ENCODE measurements at places on chromosomes 4 and X.

DNA sequence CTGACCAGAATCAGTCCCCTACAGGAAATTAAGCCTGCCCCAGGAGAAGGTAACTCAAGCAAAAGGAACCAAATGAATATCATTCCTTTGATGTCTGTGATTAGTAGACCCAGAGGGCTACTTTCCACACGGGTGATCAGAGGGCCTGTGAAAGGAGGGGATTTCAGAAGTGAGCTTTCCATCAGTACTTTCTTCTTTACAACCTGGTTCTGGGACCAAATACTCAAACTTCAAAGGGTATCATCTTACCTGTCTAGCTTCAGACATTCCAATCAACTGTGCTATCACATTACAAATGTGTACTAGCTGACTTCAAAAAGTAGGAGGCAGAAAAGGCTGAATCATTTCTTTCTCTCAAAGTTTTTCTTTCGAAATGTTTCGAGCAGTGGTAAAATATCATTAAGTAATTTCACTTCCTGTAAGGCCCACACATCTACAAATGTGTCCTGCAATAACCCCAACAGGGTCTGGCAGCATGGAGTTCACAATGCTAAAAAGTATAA lies 23.9 kb downstream of the ACSL4 start:
- no peak for DNase-seq

GRCh38 chrX:155031657-155032056 lies 5.0 kb downstream of the FUNDC2 start:
- no peak for DNase-seq

GRCh38 chr4:102343964-102344519 lies 1.2 kb downstream of the SLC39A8 start:
- DNase-seq = no peak

- DNase-seq = no peak
Observed at GRCh38 chr4:1512051-1512737, 106.0 kb upstream of the NKX1-1 start.

DNA sequence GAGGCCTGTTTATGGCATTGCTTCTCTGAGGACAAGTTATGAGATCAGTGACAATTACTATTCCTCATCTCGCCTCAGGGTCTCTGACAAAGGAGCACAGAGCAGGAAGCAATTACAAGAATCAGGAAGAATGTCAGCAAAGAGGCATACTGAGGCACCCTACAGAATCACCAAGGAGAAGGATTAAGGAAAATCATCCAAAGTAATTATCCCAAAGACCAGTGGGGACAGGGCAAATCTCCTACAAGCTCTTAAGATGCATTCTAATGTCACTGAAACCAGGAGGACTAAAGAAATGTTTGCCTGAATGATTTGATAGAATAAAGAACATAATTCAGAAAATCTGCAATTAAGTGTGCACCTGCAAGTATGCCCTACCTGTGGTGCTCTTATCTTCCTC lies 206.2 kb downstream of the RCHY1 start:
- no peak for DNase-seq

- no peak for DNase-seq
Observed at GRCh38 chr4:33658971-33659370, 2585.3 kb downstream of the ARAP2 start.

DNA sequence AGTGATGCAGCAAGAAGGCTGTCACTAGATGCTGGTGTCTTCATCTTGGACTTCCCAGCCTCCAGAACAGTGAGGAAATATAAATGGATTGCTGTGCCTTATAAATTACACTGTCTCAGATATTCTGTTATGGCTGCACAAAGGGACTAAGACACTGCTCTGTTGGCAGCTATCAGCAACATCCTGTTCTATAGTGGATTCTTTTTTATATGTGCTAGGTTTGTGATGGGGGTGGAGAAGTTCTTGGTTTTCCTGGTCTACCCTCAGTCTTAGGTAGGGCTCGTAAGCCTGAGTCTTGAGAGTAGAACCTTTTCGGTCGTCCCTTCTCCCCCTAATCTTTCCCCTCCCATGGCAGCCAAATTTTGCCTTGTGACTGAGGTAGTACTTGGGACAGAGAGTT lies 17.3 kb downstream of the STIM2 start:
- no peak for DNase-seq
